ENCODE measurements at places on chromosomes 5 and 9.

DNA sequence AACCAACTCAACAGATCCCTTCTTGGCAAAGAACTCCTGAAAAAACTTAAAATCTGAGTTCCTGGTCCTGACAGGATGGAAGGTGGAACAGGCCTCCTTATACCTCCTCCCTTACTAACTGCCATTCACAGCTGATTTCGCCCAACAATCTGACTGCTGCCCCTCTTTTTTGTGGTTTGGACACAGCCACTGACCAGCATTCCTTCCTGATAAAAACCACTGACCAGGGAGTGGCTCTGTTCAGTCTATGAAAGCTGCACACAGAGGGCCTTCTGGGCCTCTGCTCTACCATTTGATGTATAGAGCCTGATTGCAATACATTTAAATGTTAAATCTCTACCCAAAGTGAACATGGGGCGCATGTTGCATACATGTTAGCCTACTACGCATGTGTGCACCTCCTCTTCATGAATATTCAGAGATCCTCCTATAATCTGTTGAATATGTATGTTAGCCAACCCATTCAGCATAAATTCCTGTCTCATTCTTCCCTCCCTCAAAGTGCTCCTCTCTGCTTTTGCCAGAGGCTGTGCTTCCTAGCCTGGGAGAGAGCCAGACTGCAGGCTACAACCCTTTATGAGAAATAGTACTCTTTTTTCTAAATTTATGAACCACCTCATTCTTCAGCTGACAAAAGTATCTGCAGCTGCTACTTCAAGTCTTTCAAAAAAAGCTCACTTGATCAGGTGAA lies 93.7 kb upstream of the MRPS30 start:
- no peak for DNase-seq

DNA sequence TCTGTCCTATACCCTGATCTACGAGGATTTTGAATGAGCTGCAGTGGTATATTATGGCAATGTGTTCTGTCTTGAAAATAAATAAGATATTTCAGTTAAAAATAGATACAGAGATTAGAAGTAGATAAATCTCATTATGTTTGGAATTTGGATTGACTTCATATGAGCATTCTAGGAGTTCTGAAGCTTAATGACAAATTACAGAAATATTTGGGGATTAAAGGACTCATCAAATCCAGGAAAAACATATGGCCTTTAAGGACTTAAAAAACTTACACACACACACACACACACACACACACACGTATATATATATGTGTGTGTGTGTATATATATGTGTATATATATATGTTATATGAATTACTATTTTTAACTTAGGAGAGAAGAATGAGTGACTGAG lies 446.9 kb upstream of the CD180 start:
- DNase-seq: no peak

DNA sequence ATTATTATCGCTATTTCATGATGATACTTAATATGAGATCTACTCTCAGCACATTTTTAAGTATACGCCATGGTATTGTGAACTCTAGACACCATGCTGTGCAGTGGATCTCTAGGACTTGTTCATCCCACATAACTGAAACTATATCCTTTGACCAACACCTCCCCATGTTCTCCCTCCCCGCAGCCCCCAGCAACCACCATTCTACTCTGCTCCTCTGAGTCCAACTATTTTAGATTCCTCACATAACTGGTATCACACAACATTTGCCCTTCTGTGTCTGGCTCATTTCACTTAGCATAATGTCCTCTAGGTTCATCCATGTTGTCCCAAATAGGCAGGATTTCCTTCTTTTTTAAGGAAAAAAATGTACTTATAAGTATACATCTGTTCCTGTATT lies 6.6 kb upstream of the TBC1D2 start:
- DNase-seq: no peak

DNA sequence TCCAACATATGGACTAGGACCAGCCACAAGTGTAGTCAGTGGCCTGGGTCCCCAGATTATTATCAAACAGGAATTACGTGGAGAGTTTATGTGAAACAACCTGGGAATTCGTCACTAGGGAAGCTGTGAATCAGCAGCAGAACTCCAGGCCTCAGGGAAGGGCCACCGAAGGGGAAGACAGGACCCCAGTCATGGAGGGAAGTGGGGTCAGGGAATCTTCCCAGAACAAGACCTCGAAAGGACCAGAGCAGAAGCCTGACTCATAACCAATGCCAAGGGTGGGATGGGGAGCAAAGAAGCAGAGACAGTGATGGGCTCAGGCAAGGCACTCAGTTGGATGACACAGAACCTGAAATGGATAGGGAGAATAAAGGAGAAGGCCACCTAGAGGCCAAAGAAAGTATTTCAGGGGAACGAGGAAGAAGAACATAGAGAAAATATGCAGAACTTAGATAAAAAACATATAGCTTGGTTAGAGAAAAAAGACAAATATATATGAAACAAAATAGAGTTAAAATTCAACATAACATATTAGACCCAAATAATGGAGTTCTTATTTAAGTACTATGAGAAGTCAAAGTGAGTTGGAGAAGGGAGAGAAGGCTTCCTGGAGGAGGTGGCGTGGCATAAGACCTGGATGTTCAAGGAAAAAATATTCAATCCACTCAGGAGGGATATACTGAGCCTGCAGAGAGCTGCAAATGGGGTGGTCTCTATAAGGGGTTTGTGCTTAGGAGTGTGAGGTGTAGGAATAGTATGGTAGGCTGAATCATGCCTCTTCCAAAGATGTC lies 66.7 kb upstream of the CAST start:
- peak; percentile 55 for DNase-seq

DNA sequence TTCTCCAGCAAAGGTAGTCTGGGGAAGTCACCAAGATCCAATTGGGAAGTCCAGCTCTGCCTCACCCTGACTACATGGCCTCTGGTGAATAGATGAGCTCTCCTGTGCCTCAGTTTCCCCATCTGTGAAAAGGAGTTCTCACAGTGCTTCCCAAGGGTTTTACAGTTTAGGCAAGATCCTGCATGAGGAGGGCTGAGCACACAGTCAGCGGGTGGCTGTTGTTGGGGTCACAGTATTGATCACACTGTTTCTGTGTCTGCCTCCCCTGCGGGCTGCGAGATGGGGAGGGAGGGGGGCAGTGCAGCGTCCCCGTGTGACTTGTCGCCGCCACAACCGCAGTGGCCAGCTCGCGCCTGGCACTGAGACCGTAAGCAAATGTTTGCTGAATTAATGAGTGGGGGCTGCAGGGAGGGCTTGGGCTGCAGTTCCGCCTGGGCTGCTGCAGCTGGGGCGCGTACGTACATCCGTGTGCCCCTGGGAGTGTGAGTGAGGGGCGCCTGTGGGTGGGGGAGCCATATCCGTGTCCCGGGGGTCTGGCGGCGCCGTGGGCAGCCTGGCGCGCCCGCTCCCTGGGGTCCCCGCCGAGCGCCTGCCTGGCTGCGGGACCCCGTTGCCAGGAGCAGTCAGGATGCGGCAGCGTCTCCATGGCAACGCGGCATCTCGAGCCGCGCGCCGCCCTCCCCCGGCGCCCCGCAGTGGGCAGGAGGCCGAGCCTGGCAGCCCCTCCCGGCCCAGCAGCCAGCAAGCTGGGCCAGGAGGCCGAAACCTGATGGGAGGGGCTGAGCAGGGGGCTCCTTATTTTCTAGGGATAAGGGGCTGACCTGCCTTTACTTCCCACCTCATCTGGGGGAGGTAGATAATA lies 31.4 kb upstream of the PSD2 start:
- DNase-seq: peak; percentile 58

- no peak for DNase-seq
Observed at GRCh38 chr9:33718987-33719386, 76.4 kb upstream of the PRSS3 start.

- DNase-seq: no peak
Observed at GRCh38 chr5:76607353-76607871, 15.8 kb downstream of the F2RL2 start.

GRCh38 chr9:134123764-134124128 lies 12.1 kb upstream of the WDR5 start:
- DNase-seq: no peak

GRCh38 chr5:64678374-64678773 lies 11.9 kb upstream of the SHISAL2B start:
- DNase-seq: no peak

DNA sequence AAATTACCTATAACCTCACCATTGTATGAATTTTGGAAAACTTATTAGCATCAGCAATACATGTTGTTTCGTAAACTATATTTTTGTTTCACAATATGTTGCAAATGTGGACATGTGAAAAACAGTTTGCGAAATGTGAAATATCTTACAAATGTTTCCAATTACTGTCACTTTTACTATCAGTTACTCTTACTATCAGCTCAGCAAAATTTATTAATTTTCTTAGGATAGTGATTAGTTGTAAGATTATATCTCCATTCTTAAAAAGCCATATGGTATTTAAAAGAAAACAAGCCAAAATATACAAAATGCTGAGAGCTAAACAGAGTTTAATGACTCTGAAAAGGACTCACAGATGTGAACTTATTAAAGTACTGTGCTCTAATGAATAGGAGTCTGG lies 111.9 kb upstream of the LPAR1 start:
- no peak for DNase-seq

GRCh38 chr9:12856603-12857002 lies 81.8 kb downstream of the LURAP1L start:
- DNase-seq: no peak

- DNase-seq: no peak
Observed at GRCh38 chr9:79257228-79257781, 314.5 kb upstream of the TLE4 start.

DNA sequence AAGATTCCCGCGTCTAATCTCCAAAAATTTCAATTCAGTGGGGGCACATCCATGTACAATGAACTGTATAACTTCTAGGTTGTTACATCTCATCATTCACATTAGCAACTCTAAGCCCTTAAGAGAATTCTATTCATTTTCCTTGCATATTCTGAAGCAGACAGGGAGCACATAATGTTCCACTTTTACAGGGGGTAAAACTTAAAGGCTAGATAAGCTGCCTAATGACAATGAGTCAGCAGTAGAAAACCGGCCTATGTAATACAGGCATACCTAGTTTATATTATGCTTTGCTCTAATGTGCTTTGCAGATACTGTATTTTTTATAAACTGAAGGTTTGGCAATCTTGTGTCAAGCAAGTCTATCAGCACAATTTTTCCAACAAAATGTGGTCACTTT lies 40.4 kb downstream of the PTAR1 start:
- DNase-seq: no peak

DNA sequence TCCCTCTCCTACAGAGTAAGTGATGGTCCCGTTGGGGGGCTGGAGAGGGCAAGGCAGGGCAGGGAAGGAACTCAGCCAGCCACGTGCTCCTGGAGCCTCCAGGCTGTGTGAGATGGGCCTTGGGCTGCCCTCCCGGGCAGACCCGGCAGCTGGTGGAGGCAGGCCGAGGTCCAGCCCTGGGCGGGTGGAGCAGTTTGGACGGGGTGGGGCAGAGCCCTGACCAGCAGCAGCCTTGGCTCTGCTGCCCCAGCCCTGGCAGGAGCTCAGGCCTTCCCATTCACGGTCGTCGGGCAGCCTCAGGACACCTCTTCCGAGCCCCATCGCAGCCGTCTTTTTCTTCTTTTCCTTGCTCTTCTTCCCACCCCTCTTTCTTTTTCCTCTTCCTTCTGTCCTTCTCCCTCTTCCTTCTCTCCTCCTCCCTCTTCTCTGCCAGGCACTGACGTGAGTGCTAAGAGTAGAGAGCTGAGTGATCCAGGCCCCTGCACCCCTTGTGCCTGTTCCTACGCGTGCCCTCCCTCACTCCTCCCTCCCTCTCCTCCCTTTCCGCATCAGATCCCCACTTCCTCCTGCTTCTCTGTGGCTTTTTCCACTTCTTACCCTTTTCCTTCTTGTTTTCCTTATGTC lies 42.8 kb downstream of the AMBP start:
- no peak for DNase-seq

- DNase-seq: no peak
Observed at GRCh38 chr9:132295181-132295580, 59.6 kb downstream of the SETX start.

- DNase-seq: no peak
Observed at GRCh38 chr5:94674490-94675382, 56.3 kb downstream of the SLF1 start.

DNA sequence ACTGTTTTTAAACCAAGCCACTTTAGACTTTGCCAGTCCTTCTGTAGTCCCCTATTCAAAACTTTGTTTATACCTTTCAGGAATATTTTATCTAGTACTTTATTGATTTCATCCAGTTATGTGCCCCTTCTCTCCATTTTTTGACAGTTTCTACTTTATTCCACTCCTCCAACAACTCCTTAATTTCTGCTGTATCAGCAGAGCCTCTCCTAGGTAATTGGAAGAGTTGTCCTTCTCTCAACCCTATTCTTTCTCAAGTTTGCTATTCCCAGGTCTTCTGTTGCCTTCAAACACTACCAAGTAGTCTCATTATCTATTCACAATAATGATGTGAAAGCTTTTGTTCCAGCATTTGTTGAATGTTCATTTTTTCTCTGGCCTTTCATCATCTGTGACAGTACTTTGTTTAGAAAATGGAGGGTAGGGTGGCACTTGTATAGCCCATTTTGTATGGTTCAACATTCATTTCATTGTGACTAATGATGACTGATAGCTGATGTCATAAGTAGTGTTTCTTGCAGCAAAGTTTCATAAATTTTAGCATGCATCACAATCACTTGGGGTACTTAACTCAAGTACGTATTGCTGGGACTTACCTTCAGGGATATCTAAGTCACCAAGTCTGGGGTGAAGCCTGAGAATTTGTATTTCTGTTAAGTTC lies 204.4 kb upstream of the DMRT1 start:
- no peak for DNase-seq

GRCh38 chr5:129041196-129041881 lies 53.2 kb upstream of the ISOC1 start:
- DNase-seq: no peak

DNA sequence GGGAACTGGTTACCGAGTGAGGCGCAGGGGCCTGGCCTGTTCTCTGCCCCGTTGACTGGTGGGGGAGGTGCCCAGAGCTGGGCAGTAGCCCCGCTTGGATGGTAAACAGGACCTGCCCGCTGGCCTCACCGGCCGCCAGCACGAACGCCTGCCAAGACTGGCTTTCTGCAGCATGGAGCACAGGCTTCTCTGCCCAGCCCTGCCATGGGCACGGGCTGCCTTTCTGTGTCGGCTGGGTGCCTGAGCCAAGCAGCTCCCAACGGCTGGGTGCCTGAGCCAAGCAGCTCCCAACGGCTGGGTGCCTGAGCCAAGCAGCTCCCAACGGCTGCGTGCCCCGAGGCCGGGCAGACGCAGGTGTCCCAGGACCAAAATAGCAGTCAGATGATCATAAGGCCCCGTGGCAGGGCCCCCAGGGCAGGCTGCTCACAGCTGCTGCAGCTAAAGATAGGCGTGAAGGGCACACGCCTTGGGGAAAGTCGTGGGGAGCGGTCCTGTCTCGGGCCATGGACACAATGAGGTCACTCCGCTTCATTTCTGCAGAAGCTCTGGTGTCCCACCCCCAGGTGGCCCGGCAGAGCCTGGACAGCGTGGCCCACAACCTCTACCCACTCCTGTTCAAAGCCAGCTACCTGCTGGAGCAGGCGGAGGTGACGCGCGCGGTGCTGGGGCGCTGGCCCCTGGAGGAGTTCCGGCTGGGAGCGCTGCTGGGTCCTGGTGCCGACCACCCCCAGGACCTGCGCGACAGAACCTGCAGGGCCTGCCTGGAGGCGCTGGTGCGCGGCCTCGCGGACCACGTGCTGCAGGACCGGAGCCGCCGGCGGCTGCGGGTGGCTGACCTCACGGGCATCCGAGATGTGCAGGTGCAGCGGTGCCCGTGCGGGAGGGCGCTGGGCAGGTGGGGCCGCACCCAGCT lies at the start of gene LRRC14B:
Gene LRRC14B, plus strand, starts transcription at position 460 of the 913 bp plus-strand sequence. Its CDS starts 44 bp downstream, at position 504.
- DNase-seq: peak; percentile 97

GRCh38 chr5:7753596-7753995 lies 97.3 kb downstream of the CFAP90 start:
- no peak for DNase-seq
